ENCODE measurements at places on chromosomes 13 and 19.
A peak's percentile ranks its signal among the peaks of the same experiment; 100 is the strongest.

DNA sequence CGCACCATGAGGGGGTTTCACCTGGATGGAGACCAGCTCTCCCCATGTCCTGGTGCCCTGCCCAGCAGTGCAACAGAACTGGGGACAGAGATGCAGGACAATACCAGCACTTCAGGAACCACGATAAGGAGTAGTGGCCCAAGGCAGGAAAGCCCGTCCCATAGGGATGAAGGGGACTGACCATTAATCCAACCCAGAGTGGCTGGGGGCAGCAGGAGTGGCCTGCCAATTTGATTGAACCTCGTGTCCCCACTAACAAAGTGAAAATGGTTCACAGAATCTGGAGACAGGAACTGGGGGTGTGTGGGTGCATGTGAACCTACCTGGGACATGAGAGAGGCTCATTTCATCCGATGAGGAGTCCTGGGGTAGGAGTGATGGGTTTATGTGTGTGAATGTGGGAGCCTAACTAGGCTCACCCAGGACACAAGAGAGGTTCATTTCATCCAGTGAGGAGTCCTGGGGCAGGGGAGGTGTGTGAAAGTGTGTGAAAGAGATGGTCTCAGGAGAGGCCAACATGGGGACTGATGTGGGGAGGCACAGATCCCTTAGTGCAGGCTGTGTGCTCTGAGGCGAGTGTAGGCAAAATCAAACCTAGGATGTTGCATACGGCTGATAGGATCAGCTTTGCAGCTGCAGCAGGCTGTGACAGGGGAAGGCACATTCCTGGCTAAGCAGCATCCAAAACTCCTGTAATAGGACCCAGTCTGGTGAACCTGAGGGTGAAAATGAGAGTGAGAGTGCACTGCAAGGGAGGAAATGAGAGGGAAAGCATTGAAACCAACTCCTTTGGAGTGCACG, 98.2 kb downstream of the ZNF429 start:
- no peak for DNase-seq

DNA sequence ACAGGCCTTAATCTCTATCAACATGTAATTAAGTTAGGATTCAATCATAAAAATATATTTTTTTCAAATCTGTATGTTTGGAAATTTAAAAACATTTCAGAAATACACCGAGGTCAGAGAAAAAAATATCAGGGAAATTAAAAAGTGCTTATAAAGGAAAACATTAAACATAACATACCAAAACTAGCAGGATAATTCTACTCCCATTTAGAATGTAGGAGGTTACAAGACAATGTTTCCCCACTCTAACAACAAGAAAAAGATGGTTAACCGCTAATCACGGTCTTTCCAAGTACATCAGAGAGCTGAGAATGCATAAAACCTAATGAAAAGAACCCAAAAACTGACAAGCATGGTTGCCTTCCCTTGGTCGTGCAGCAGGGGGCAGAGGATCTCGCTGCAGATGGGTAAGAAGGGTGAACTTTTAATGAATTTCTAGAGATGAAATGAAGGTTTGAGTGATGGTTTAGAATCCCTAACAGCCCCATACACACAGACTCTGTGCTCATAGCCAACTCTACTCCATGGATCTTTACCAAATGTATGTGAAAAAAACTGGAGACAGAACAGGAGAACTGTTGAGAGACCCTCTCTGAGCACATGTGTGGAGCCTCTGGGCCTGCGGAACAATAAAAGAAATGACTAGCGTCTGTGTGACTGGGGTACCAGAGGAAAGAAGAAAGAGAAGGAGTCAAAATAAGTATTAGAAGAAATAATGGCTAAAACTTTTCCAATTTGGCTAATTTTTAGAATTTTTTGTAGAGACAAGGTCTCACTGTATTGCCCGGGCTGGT, 51.3 kb upstream of the LSM14A start:
- DNase-seq = peak; percentile 60

GRCh38 chr13:29749401-29750182, 100.8 kb downstream of the UBL3 start:
- DNase-seq = no peak

GRCh38 chr19:51448411-51449016, 9.7 kb downstream of the SIGLEC8 start:
- DNase-seq = no peak

- no peak for DNase-seq
Measured at GRCh38 chr13:80688593-80688992, 347.7 kb upstream of the SPRY2 start.

DNA sequence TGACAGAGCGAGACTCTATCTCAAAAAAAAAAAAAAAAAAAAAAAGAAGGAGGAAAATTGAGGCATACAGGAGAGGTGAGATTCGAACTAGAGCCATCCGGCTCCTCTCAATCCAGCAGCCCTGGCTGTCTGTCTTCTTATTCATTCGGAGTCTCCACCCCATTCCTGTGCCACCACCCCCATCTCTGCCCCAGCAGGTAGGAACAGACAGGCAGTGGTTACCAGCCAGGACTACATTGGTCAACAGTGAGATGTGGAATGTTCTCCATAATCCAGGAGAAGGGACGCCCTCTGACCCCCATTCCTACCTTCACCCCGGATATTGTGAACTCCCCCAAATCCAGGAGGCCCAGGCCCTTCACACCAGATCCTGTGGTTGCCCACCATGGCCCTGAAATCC, 6.6 kb upstream of the S1PR2 start:
- DNase-seq = no peak

DNA sequence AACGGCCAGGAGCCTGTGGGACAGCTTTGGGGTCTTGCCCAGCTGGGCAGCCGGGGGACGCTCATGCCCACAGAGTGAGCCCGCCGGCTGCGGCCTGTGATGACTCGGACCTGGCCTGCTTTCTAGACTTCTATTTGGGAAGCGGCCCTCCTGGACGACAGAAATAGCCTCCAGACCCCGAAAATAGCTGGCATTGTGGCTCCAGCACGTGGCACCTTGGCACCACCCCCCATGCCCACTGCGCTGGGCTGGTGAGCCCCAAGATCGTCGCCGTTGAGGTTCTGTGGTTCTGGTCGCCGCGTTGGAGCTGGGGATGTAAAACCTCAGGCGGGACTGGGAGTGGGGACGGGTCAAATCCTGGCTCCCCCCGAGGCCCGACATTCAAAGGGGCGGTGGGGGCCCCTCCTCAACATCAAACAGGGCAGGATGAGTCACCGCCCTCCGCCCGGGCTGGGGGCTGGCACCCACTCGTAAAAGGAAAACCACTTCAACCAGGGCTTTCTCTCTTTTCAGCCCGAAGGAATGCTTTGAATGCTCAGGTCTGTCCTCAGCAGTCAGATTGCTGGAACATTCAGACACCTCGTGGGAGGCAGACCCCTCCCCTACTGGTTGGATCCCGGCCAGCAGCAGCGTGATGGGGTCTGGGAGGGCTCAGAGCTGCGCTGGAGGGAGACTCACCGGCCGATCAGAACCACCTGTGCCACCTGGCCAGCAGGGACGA, 42.1 kb downstream of the GADD45B start:
- peak; percentile 37 for DNase-seq

DNA sequence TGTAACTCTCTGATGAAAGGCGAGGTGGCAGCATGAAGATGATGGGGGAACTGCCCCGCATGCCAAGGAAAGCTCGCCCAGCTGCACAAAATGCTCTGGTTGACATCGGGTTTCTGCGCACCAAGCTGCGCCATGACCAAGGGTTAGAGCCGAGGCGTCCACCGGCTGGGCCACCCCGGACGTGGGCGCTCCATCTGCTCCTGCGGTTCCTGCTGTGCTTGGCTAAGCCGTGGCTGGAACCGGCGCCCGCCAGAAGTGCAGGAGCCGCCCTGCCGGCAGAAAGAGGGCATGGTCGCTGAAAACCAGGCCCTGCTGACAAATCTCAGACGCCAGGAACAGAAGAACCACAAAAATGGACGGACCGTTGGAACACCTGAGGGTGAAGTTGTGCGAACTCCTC, 57.9 kb downstream of the ZNF100 start:
- no peak for DNase-seq

DNA sequence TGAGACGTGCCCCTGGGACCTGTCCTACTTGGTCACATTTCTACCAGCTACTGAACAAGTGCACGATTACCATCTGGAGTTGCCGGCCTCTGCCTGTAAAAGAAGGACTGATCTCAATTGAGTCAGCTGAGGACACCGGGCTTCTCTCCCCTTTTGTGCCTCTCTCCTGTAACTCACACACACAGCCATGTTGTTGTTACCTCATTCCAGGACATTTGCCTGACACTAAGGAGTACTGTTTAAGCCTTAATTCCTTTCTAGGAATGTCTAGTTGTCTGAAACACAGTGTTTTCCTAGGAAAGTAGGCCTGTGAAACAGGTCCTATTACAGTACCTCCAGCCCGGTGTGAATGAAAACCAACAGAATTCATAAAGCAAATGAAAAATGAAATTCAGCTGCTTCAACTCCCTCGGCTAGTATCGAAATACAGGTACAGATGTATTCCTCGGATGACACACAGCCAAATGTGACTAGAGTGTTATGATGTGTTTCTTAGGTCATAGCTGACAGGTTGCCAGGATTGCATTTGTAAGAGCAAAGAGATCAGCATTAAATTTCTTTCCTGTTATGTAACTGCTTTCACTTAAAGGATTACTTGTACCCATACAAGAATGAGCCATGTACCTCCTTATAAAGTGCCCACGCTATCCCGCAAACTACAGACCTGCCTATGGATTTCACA, 152.0 kb upstream of the IRS2 start:
- DNase-seq = no peak
